ENCODE measurements at places on chromosomes 7 and 10. TPM values are rescaled to one million over a fixed set of nuclear protein-coding genes. Genes with fewer than 3 reads are reported as not detected.
A peak's percentile ranks its signal among the peaks of the same experiment; 100 is the strongest.

GRCh38 chr7:149050941-149051340, 22.6 kb upstream of the PDIA4 start:
- H3K27ac ChIP-seq: no peak overlapping the region
- H3K4me1 ChIP-seq: no peaks in the 10 kb centered on the region
- H3K27me3 ChIP-seq: no peaks in the 10 kb centered on the region
- no peaks in the 10 kb centered on the region for H3K36me3 ChIP-seq

GRCh38 chr7:117718116-117718835, 155.0 kb downstream of the CTTNBP2 start:
- H3K4me1 ChIP-seq: no peaks in the 10 kb centered on the region
- no peaks in the 10 kb centered on the region for H3K27me3 ChIP-seq
- no peaks in the 10 kb centered on the region for H3K36me3 ChIP-seq
- no peak overlapping the region for H3K4me3 ChIP-seq

DNA sequence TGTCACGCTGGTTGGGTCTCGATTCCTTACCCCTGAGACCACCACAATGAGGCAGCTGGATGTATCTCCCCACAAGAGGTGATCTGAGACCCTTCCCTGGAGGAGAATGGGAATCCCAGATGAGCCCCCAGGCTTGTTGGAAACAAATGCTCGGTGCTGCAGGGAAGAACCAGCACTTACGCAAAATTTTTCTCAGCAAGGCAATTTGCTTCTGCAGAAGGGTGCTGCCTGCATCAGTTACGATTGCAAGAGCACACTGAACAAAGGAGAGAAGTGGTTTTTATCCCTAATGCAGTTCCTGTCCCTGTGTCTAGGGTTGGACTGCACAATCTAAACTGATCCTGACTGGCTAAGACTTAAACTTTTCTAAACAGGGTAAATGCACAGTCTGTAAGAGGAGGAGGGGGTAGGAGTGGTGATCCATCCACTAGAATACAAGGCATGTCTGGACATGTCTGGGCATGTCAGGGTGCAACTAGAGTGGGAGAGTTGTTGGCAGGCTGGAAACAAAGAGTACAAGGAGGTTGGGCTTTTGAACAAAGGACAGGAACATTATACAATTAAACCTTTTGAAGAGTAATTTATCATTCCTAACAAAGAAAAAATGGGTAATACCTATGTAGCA, 114.9 kb upstream of the FAM3C start:
- DNase-seq: no peak
- no peaks in the 10 kb centered on the region for H3K27me3 ChIP-seq
- H3K36me3 ChIP-seq: no peaks in the 10 kb centered on the region
- no peaks in the 10 kb centered on the region for H3K4me1 ChIP-seq
- no peak overlapping the region for H3K4me3 ChIP-seq

- peaks cover 3% of the 10 kb centered on the region for H3K36me3 ChIP-seq
- peak overlapping the region; percentile 67 for H3K27ac ChIP-seq
- peaks cover 43% of the 10 kb centered on the region for H3K4me1 ChIP-seq
- peak; percentile 44 for DNase-seq
- no peak overlapping the region for H3K4me3 ChIP-seq
- H3K27me3 ChIP-seq: no peaks in the 10 kb centered on the region
Observed at GRCh38 chr7:5699467-5700384, 81.7 kb downstream of the RNF216 start.

DNA sequence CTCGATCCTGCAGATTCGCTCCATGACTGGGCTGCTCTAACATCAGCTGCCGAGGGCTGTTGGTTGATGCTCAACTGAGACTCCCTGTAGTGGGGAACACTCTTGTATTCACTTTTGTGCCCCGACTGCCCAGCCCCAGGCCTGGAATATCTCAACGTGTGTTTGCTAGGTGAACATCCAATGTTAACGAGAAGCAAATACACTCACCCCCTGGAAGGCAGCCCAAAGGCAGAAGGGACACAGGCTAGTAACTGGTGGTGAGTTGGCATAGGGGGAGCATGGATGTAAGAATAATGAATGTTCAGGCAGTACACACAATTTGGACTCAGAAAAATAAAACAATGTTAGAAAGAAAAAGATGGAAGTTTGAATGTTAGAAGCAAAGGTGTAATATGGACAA, 24.0 kb upstream of the RBM33 start:
- H3K4me1 ChIP-seq: no peaks in the 10 kb centered on the region
- no peaks in the 10 kb centered on the region for H3K36me3 ChIP-seq
- DNase-seq: no peak

MEIG1 gene
- not detected for total RNA-seq

ZNF33A gene
- 34.3 TPM for total RNA-seq

MEOX2 gene
- total RNA-seq: 8.0 TPM

- no peak for DNase-seq
- H3K27ac ChIP-seq: no peak overlapping the region
- H3K4me1 ChIP-seq: peaks cover 6% of the 10 kb centered on the region
- H3K4me3 ChIP-seq: no peak overlapping the region
- no peaks in the 10 kb centered on the region for H3K27me3 ChIP-seq
- H3K36me3 ChIP-seq: no peaks in the 10 kb centered on the region
Observed at GRCh38 chr10:44938956-44939355, 20.6 kb upstream of the RASSF4 start.

FGFBP3 gene
- total RNA-seq: 0.96 TPM

DNA sequence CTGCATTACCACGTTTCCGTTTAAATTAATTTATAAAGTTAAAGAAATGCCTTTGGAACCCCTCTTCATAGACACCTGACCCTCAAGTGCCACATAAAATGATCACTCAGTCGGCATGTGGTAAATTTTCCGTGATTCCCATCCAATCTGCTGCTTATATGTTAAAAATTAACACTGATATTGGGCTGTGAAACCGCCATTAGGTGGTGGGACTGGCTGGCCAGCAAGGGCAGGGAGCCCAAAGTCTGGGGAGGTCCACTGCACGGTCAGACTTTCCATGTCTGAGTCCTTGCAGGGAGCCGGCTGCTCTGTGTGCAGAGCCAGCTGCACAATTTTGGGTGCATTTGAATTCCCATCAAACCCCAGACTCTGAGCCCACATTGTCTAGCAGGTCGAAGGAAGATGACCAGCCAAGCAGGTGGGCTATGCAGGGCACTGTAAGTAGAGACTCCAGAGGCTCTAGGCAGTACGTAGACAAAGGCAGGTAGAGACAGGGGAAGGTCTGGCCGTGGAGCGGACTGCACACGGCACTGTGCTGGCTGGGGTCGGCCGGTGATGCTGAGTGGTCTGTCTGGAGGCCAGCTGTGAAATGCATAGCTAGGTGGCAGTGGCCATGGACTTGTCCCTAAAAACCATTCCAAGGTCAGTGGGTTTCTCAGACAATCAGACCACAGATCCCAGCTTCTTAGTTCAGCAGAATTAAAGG, 122.9 kb downstream of the SH3PXD2A start:
- no peaks in the 10 kb centered on the region for H3K36me3 ChIP-seq
- H3K27me3 ChIP-seq: no peaks in the 10 kb centered on the region
- H3K4me1 ChIP-seq: no peaks in the 10 kb centered on the region
- no peak overlapping the region for H3K27ac ChIP-seq
- DNase-seq: no peak

SLC26A5 gene
- 4.0 TPM for total RNA-seq

LIPM gene
- not detected for total RNA-seq

- no peak overlapping the region for H3K27ac ChIP-seq
- H3K4me3 ChIP-seq: no peak overlapping the region
- no peaks in the 10 kb centered on the region for H3K36me3 ChIP-seq
- no peaks in the 10 kb centered on the region for H3K4me1 ChIP-seq
- no peaks in the 10 kb centered on the region for H3K27me3 ChIP-seq
Observed at GRCh38 chr10:131431533-131431932, 120.0 kb upstream of the TCERG1L start.

GRCh38 chr10:76840802-76841201, 796.8 kb downstream of the KCNMA1 start:
- H3K4me3 ChIP-seq: no peak overlapping the region
- H3K27ac ChIP-seq: no peak overlapping the region
- no peaks in the 10 kb centered on the region for H3K36me3 ChIP-seq

GRCh38 chr10:131647789-131648188, 253.0 kb upstream of the PPP2R2D start:
- no peaks in the 10 kb centered on the region for H3K4me1 ChIP-seq
- no peaks in the 10 kb centered on the region for H3K36me3 ChIP-seq

- no peak for DNase-seq
- no peaks in the 10 kb centered on the region for H3K27me3 ChIP-seq
- H3K4me1 ChIP-seq: no peaks in the 10 kb centered on the region
- H3K4me3 ChIP-seq: no peak overlapping the region
Observed at GRCh38 chr7:85699482-85699881, 512.6 kb upstream of the SEMA3D start.

DNA sequence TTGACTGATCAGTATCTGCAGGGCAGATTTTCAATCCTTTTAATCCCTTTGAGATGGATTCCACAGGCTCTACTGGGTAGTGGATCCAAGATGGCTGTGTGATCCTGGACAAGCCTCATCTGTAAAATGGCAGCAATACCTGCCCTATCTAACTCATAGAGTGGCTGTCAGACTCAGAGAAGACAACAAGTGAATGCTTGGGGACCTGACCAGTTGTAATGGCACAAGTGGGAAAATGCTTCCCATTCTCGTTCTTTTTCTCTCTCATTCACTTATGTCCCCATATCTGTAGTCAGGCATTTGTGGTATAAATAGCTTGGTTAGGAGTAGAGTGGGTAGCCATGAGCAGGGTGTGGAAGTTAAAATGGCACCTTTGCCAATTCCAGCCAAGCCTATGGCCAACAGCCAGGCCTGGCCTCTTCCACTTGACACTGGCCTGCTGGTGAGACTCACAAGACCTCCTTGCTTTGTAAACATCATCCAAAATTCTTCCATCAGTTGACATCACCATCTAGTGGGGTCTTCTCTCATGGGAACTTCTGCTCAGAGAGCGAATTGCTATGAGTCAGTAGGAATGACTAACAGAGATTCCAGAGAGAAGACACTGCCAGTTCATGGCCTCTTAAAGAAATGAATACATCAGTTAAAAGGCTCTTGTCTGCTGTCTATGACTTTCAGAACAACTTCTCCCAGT, 150.1 kb downstream of the PLPP4 start:
- DNase-seq: no peak
- no peak overlapping the region for H3K27ac ChIP-seq
- H3K4me1 ChIP-seq: no peaks in the 10 kb centered on the region

All from thyroid gland (tissue), 4 donors.